ENCODE measurements at places on chromosomes 11 and 22.

DNA sequence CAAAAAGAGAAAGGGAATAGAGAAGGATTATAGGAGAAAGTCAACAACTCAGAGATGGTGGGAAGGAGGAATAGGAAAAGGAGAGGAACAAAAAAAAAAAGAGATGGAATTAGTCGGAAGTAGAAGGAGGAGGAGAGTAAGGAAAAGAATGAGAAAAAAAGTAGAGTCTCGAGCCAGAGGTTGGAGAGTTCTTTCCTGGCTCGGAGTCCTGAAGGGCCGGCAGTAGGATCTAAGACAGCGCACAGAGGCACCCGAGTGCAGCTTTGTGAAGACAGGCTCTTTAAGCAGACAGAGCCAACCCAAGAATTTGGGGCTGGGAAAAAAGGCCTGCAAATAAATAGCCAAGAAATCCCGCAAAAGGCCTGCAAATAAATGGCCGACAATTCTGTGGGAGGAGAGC lies 170.4 kb upstream of the CCDC90B start:
- no peak for DNase-seq

DNA sequence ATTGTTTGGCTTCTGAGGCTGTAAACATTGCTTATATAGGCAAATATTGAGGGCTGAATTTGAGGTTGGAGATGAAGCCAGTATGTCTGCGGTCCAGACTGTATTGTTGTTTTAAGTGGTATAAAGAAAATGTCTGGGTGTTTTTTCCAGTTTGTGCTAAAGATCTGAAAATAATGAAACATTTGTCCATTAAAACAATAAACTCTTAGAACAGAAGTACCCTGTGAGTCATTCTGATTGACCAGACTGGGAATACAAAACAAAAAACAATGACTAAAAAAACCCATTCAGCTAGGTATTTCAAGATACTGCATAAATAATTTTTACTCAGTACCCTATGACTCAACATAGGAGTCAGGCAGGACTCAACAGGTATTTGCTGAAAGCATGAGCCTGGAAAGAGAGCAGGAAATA lies 20.4 kb downstream of the ALKBH8 start:
- DNase-seq = peak; percentile 25

- no peak for DNase-seq
These were observed 863 bp downstream of the HDAC10 start for GRCh38 chr22:50250249-50250554.

DNA sequence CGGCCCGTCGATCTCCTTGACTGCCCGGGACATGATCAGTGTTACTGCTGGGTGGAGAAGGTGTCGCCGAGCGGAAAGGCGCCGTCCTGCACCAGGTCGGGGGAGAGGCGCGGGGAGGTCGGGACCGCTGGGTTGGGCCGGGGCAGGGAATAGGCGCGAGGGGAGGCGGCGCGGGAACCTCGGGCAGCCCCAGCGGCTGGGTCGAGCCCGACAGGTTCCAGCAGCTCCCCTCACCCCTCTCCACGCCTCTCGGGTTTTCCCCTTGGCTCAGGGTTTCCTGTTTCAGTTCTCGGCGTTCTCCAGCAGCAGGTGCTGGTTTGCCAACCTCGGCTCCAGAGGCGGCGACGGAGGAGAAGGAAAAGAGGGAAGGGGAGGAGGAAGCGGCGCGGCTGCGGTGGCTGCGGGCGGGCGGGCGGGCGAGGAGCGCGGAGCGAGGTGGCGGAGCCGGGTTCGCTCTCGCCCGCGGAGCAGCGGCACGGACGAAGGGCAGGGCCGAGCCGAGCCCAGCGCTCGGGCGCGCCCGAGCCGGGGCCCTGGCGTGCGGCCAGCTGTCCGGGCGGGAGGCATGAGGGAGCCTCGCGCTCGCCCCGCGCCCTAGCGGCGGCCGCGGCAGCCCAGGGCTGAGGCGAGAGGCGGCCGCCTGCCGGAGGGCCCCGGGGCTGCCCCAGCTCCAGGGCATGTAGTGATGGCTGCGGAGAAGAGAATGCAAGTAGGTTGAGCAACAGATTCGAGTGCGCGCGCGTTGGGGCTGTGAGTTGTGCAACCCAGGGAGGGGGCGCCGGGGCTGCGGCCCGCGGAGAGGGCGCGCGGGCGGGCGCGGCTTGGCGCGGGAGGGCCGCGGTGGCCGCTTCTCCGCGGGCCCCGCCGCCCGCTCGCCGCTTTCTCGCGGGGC lies at the start of gene ZC3H12C:
Gene ZC3H12C, plus strand, starts transcription at position 878 of the 892 bp plus-strand sequence. CDS start 20 bp downstream, outside the sequence.
- DNase-seq = peak; percentile 91

DNA sequence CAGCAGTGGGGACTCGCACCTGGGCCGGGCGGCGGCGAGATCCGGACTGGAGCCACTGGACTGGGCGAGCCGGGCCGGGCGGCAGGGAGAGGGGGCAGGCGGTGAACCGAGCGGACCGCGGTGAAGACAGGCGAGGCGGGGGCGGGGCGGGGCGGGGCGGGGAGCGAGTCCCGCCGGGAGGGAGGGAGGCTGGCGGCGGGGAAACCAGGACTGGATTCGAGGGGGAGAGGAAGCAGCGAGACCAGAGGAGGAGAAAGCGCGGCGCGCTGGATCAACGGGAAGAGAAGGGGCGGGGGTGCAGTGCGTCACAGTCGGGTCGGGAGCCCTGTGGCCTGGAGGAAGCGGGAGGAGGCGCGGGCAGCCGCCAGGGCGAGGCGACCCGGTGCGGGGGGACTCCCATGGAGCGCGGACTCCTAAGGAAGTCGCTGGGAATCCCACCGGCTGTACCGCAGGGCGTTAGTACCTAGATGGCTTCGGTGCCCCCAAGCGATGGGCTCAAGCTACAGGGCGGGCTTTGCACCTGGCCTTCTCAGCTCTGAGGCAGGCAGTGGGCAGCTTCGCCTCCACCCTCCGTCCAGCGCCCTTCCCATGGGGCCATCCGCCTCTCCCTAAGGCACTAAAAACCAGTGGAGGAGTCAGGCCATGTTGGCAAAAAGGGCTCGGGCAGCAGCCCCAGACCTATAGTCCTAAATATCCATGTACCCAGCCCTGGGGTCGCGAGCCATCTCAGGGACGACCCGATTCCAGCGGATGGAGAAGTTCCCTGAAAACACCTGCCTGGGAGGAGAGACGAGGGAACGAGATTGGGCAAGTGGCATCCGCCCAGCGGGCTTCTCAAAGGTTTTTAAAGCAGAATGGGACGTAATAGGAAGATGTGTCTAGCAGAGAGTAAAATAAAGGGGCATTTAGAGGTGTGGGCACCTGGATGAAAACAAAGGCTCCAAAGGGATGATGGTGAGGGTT lies at the start of gene TMEM121B:
Gene TMEM121B, minus strand, starts transcription at position 128 of the 963 bp plus-strand sequence. CDS start 233 bp downstream, outside the sequence.
- peak; percentile 69 for DNase-seq

DNA sequence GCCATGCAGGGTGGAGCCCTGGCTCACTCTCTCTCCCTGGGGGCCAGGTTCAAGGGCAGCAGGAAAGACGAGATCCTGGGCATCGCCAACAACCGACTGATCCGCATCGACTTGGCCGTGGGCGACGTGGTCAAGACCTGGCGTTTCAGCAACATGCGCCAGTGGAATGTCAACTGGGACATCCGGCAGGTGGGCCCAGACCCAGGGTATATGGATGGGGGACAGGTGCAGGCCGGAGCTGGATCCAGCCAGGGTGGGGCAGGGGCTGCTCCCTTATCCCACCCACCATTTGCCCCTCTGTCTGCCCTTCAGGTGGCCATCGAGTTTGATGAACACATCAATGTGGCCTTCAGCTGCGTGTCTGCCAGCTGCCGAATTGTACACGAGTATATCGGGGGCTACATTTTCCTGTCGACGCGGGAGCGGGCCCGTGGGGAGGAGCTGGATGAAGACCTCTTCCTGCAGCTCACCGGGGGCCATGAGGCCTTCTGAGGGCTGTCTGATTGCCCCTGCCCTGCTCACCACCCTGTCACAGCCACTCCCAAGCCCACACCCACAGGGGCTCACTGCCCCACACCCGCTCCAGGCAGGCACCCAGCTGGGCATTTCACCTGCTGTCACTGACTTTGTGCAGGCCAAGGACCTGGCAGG lies 2.9 kb downstream of the TRPT1 start:
- DNase-seq = no peak

DNA sequence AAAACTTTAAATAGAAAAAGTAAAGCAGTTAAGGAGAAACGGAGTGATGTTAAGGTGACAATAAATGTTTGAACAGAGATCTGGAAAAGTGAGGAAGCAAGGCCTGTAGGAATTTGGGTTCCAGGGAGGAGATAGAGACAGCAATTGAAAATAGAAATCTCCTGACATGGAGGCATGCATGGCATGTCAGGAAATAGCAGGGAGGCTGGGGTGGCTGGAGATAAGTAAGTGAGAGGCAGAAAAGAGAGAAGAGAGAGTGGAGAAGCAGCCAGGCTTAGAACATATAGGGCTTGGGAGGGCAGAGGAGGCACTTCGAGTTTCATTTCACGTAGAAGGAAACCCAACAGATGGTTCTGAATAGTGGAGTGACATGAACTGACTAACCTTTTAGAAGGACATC lies 185.5 kb downstream of the LRRC4C start:
- DNase-seq = no peak

GRCh38 chr11:32056438-32056837 lies 34.4 kb upstream of the RCN1 start:
- DNase-seq = peak; percentile 29

- no peak for DNase-seq
These were observed 78.9 kb upstream of the PLET1 start for GRCh38 chr11:112339566-112339965.

GRCh38 chr22:38724926-38725571 lies 19.3 kb downstream of the GTPBP1 start:
- DNase-seq = peak; percentile 44

GRCh38 chr11:82718307-82718706 lies 15.4 kb downstream of the FAM181B start:
- peak; percentile 52 for DNase-seq

- DNase-seq = no peak
These were observed 83.4 kb downstream of the SCN3B start for GRCh38 chr11:123570939-123571580.

DNA sequence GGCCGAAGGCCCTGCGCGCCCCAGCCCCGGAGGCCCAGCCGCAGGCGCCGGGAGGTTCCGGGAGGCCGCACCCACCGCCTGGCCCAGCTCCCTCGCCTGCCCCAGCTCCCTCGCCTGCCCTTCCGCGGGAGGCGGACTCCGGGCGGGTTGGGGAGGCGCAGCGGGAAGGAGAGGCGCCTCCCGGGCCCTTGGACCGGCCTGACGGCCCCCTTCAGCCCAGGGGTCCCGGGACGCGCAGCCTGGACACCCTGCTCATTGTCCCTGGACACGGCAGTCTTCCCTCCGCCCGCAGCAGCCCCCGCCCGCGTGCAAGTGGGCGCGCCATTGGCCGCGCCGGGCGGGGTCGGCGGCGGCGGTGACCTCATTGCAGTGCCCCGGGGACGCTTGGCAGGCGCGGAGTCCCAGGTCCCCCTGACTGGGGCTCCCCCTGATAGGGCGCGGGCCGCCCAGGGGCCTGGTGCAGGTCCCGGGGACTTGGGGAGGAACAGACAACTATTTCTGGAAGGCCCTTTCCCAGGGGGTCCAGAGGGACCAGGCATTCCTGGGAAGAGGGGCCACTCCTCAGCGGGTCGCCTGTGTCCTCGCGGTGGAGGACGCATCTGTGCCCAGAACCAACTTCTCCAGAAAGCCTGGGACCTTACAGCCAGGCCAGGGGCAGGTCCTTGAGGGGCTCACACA lies 501 bp downstream of the CD151 start:
- peak; percentile 62 for DNase-seq

DNA sequence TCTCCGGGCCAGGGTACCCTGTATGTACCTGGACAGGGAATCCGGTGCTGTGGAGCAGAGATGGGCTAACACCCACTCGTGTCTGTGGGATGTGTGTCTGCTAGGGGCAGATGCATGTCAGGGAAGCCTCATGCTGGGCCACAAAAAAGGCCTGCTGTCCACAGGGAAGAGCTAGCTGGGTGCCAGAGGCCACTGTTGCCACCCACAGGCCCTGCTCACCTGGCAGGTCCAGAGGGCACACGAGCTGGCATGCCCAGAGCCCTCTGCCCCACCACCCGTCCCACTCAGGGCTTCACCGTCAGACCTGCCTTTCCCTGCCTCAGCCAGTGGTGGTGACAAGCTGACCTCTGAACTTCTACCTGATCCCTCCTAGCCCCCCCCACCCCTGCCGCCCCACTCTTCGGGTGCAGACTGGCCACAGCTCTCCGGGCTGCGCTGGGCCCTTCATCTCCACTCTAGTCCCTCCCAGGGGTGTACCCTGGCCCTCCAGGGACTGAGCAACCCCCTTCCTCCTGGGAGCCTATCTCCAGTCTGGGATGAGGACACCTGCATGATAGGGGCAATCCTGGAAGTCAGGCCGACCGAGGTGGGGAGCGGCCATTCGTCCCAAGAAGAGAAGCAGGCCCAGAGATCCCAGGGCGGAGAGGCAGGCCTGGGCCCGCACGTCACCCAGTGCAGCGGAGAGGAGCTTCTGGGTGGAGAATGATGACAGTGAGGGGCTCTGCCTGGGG lies 1.4 kb downstream of the SLC25A22 start:
- no peak for DNase-seq

GRCh38 chr11:43580735-43581369 lies 99.7 kb upstream of the HSD17B12 start:
- no peak for DNase-seq

GRCh38 chr11:1382429-1382828 lies 7.3 kb upstream of the BRSK2 start:
- DNase-seq = no peak

DNA sequence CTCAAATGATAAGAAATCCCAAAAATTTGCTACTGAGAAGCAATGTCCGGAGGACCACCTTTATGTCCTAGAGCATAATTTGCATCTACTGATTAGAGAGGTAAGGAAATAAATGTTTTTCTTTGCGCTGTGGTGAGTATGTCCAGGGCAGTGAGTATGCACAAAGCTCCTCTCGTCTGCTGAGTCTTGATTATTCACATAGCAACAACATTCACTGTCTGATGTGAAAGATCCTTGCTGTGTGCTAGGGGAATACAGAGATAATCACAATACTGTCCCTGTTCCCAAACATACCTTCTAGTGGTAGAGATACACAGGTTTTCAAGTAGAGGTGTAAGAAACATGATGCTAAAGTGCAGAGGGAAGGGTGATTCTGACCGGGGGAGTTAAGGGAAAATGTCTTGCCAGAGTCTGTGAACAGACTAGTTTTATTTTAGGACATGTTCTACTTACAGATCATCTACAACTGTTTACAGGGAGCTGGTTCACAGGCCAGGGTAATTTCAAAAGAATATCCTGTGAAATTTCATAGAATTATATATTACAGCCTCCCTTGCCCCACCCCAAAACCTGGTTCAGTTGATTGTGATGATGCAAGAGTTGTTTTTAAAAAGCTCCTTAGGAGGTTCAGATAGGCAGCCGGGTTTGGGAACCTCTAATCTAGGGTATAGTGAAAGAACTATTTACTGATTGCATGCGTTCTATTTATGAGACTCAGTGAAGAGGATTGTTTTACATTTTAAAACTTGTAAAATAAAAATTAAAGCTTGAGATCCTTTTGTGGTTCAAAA lies 12.6 kb downstream of the MED17 start:
- DNase-seq = no peak

DNA sequence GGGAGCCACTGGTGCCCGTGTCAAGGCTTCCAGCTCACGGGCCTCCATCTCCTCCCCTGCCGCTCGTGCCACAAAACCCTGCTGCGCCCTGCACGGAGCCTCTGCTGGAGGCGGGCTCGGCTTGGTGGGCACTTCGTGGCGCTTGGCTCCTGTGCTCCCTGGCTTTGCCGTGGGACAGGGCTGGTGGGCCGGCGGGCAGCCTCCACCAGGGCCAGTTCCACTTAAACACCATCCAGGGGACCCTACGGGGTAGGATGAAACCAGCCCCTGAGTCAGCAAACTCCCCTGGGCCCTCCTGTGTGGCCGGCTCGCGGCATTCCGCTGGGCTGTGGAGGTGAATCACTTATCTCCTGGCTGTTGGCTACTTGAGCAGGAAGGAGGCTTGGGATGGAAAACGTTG lies 1304.6 kb downstream of the BRD1 start:
- no peak for DNase-seq

- no peak for DNase-seq
These were observed 2.8 kb upstream of the MMP1 start for GRCh38 chr11:102800767-102801166.

All from EL (cell line).